Stimulated activated CD4-positive, alpha-beta T cell treated with anti-CD3 and anti-CD28 coated beads, Interleukin-15, amount 100 ng/mL, for 24 hours (primary cell): ENCODE measurements at places on chromosomes 3 and 15.
A peak's percentile ranks its signal among the peaks of the same experiment; 100 is the strongest.

GRCh38 chr3:196968233-196969133 is at the start of gene PIGZ:
Gene PIGZ, minus strand, starts transcription at chr3:196968833. Its CDS starts 16,802 bp downstream, at chr3:196952031.
- peak; percentile 64 for DNase-seq

DNA sequence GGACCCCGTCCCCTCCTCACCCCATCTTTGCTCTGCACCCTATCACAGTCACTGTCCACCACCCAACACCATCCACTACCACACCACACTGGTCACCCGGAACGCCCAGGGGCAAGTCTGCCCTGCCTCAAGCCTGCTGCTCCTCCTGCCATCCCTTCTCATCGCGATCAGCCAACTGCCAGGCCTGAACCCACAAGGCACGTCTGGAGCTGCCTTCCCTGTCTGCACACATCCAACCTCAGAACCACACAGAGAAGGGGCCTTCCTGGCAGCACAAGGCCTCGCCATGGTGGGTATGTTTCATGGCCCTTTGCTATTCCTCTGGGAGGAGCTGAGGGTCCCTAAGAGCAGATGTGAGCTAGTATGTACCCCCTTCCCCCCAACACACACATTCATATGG is 3.4 kb upstream of the DUSP7 start:
- DNase-seq, result no peak

DNA sequence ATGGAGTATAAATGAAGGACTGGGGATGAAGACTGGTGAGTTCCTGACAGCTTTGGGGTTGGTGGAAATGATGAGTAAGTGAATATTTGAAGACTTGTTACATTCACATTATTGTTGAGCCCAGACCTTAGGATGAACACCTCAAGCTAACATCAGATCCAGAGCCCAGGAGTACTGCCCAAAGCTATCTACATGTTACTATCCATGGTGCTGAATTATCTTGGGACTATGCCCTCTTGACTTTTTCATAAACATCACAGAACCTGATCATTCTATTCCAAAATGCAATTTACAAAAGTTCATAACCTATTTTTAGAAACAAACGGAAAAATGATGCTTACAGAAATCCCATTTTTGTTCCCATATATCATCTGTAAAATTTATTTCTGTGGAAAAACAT is 613.3 kb downstream of the TUSC7 start:
- no peak for DNase-seq

DNA sequence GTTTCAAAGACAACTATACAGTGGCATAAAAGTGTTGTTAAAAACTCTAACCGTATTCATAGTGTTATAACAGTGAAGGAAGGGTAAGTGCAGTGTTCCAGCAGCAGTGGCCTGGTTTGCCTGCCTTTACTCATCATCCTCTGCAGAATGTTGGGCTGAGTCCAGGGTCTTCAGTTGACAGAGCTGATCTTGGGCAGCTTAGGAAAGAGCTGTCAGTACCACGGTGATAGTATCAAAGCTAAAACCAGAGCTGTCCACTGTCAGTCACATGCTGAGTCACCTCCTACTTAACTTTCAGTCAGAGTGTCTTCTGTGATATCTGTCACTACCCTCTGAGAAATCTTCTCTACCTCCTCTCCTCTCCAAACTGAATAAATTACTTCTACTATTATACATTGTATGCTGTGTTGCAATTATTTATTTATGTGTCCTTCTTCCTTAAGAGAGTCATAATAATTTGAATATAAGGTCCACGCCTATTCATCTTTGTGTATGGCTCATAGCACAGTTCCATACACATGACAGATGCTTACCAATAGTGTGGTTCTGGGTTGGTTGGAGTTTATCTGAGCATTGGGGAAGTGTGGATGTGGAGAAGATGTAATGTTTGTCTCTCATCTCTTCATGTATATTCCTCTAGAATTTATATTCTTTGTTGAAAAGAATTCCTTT is 242.1 kb downstream of the ZIC1 start:
- no peak for DNase-seq

DNA sequence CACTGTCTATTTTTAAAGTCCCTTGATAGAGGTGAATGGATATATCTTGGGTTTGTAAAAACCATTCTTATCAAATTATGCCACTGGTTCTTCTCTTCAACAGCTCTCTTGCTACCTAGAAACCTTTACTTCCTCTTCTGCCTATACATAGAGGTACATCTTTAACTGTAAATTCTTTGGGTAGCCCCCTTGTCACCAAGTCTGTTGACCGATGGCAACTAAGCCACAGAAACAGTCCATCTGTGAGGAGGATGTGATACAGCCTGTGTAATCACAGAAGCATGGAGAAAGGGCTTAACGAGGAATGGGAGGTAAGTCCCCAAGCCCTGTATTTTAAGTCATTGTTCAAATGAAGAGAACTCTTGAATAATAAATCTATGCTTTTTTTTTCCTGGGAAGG is 246.5 kb upstream of the MDFIC2 start:
- DNase-seq, result no peak

- no peak for DNase-seq
These were observed 118.6 kb downstream of the ANO10 start for GRCh38 chr3:43503067-43503728.

- no peak for DNase-seq
These were observed 49.3 kb downstream of the ADAMTS7 start for GRCh38 chr15:78761891-78762385.

- DNase-seq, result no peak
These were observed 509.3 kb downstream of the ROBO1 start for GRCh38 chr3:79258479-79258878.

GRCh38 chr3:27528791-27529190 is 44.6 kb upstream of the SLC4A7 start:
- DNase-seq, result no peak

GRCh38 chr3:23895181-23895580 is 21.6 kb downstream of the NKIRAS1 start:
- no peak for DNase-seq

DNA sequence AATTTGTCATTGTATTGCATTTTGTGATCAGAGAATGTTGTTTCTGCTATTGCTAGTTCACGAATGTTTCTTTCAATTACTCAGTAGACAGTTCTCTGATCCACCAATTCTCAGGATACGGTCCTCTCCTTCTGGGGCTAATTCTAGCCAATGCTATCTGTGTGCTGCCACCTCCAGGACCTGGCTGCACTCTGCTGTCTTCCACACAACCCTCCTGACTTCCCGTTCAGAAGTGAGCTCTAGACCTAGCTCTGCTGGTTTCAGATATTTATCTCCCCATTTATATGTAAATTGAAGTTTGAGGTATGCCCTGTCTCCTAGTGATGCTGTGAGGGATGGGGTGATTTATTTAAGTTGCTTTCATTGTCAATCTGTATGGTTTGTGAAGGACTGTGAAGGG is 21.7 kb upstream of the UBL7 start:
- no peak for DNase-seq

DNA sequence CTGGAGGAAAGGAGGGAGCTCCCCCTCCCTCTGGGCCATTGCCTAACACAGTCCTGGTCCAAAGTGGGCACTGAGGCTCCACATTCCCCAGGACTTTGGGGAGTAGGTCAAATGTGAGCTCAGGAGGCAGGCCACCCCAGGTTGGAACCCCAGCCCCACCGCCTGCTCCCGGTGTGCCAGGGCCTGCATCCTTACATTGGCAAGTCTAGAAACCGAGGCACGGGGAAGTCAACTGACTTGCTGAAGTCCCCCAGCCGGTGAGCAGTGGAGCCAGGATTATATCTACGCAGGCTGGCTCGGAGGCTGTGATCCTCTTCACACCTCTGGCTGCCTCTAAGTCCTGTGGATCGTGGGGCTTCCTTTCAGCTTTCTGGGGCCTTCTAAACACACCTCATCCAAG is 48.7 kb downstream of the RHCG start:
- DNase-seq, result no peak

DNA sequence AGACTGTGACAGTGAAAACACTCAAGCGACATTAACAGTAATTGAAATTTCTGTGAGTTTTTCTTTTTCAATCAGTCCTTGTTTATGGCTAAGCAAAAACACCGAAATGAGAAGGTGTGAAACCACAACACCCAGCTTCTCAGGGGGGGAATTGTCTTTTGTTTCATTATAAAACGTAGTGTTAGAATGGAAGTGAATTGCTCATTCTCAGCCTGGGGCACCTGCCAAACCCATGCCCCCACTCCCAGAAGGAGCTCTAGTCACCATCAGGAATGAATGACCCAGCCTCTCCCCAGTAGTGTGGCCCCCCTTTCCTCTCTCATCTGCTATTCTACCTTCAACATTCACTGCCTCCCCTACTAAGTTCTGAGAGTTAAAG is 185.8 kb upstream of the CFAP20DC start:
- peak; percentile 25 for DNase-seq

DNA sequence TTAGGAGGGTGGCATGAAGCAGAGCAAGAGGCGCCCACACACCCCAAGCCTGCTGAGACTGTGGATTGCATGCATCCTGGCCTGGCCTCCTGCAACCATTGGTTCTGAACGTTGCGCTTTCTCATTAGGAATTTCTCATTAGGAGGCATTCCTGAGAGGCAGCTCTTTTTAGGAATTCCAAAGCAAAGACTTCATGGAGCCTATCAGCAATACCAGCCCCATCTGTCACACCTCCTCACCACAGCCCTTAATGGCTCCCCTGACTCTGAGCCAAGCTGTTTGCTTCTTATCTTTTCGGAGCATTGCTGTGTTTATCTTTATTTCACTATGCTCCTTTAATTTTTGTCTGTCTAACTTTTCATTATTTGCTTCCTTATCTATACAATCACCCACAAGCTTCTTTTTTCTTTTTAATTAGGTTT is 226.9 kb downstream of the CACNA2D3 start:
- no peak for DNase-seq

- DNase-seq, result no peak
These were observed 2.9 kb downstream of the SEMA3F start for GRCh38 chr3:50157827-50158529.

DNA sequence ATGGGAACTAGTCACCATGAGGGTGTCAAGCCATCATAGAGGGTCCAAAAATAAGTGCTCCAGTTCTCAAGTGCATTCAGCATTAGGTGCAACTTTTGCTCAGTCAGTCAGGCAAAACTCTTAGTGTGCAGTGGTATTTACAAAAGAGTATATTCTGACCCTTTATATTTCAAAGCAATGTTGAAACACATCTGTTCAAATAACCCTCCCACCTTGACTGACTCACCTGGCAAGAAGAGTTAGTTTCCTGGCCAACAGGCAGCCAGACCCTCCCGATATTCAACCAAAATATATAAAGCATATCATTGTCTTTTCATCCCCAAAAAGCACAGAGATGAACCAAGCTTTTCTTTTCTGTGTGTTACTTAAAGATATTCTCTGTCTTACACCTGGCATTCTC is 7.6 kb upstream of the COL8A1 start:
- no peak for DNase-seq

GRCh38 chr3:73781541-73781940 is 156.8 kb upstream of the PDZRN3 start:
- DNase-seq, result no peak

GRCh38 chr3:81967393-81967792 is 205.9 kb upstream of the GBE1 start:
- no peak for DNase-seq

DNA sequence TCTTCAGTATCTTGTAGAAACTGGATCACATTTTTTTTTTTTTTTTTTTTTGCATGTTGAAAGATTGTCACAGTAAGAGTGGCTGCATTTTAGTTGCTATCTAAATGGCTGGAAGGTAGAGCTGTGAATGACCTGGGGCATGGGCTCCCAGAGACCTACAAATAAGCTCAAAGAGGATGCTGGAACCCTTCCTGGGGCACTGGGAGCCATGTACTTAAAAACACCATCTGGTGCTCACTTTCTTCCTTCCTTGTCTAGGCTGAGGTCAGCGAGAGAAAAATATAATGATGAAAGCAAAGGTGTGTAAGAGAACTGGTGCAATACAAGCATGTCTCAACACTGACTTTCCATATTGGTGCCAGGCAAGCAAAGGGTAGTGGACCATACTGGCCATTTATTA is 323.9 kb downstream of the SV2B start:
- no peak for DNase-seq
